Nucleus accumbens (tissue), 56 donors: ENCODE measurements at places on chromosomes 11 and 22.

DNA sequence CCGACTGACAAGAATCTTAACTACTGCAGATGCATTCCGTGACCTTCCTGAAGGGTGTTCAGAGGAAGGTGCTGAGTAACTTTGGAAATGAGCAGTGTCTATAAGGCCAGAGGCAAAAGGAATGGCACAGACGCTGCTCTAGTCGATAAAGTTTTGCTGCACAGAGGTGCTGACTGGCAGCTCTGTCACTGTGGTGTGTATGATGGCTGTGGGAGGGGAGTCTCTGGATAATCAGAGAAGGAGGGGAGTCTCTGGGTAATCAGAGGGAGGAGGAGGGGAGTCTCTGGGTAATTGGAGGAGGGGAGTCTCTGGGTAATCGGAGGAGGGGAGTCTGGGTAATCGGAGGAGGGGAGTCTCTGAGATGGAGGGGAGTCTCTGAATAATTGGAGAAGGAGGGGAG, 18.4 kb downstream of the PTDSS2 start:
- DNase-seq = no peak

- no peak for DNase-seq
Measured at GRCh38 chr11:16807306-16807705, 68.9 kb downstream of the C11orf58 start.

- DNase-seq = no peak
Measured at GRCh38 chr11:33177676-33178336, 16.5 kb upstream of the CSTF3 start.

DNA sequence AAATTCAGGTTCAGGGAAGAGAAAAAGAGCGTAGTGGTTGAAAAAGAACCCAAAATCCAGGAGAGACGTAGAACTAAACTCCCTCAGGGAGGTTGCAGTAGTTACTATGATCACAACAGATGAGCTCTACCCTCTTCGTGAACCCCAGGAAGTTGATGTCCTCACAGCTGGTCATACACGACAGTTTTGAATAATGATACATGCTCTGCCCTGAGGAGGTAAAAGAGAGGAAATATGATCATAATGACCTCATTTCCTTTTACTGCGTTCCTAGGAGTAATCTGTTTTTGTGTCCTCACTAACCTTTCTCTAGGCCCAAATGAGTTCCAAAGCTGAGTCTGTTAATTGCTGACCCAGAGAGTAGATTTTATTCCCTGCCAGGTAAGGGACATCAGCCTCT, 1.3 kb downstream of the PATE2 start:
- DNase-seq = no peak

DNA sequence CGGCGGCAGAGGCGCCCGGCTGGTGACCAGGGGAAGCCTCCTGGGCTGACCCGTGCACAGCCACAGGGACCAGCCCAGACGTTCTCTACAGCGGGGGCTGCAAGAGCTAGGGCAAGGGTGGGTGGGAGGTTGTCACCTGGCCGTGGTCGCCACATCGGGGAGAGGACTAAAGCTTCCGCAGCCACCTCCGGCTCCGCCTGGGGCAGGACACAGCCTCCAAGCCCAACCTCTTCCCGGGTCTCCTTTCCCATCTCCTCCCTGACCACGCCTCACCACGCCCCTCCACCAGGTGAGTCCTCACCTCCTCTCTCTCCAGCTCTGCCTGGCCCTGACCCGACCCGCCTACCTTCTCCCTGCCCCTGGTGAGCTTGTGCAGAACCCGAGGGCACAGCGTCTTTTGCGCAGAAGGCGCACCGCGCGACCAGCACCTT, 75.9 kb upstream of the LMO1 start:
- no peak for DNase-seq

- no peak for DNase-seq
Measured at GRCh38 chr11:24885580-24886173, 388.8 kb downstream of the LUZP2 start.

DNA sequence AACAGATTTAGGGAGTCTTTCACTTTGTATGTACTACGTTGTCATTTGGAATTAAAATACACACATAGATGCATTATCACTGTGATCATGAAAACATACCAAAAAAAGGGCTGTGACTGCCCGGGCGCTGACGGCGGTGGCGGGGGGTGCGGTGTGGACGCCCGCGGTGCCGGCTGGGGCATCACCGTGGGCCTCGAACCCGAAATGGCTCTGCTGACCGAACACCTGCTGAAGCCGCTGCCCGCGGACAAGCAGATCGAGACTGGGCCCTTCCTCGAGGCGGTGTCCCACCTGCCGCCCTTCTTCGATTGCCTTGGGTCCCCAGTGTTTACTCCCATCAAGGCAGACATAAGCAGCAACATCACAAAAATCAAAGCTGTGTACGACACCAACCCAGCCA, 16.2 kb downstream of the MRGPRX4 start:
- DNase-seq = no peak

DNA sequence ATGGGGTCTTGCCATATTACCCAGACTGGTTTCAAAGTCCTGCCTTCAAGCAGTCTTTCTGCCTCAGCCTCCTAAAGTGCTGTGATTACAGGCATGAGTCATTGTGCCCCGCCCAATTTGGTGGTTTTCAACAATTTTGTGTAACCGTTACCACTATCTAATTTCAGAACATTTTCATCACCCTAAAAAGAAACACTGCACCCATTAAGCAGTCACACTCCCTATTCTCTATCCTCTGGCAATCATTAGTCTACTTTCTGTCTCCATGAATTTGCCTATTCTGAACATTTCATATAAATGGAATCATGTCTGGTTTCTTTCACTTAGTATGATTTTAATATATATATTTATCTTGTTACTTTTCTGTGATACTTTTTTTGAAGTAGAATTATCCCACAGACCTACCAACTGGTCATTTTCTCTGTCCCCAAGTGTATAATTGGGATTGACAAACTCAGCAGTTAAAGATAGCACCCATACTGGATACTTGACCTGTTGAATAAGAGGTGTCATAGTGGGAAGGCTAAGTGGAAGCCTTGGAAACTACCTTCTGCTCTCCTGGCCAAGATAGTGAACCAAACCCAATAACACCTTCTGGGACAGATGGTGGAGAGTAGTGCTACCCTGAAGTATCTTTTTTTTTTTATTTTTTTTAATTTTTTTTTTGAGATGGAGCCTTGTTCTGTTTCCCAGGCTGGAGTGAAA, 64.8 kb downstream of the STIM1 start:
- no peak for DNase-seq

DNA sequence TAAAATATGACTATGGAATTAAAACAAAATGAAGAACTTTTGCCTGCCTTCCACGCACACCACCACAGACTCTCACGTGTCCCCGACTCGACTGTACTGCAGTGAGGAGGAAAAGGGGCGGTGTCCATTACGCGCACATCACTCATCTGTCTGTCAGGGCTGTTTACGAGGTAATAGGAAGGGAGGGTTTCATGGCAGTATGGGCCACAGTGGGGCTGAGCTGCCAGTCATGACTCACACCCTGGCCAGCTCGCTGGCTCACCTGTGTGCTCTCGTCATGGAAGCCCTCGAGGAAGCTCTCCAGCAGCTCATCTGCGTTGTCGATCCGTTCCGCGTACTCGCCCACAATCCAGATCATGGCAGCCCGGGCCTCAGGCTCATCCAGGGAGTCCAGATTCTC, 33.5 kb upstream of the RASL10A start:
- DNase-seq = no peak

DNA sequence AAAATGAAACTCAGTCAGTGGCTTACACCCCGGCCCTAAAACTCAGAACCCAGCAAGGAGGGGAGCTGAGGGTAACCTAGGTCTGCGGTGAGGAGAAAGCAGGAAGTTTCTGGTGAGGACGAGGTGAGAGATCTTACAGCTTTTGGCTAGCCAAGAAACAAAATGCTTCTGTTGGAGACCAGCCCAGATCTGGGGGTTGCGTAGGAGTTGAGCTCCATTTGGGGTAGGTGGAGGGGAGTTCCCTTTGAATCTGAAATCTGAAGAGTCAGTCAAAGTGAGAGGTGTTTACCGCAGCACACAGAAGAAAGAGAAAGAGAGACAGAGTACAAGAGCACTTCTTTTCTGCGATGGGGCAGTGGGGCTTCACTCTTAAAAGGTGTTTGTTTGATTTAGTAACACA, 29.6 kb downstream of the EHF start:
- DNase-seq = no peak

DNA sequence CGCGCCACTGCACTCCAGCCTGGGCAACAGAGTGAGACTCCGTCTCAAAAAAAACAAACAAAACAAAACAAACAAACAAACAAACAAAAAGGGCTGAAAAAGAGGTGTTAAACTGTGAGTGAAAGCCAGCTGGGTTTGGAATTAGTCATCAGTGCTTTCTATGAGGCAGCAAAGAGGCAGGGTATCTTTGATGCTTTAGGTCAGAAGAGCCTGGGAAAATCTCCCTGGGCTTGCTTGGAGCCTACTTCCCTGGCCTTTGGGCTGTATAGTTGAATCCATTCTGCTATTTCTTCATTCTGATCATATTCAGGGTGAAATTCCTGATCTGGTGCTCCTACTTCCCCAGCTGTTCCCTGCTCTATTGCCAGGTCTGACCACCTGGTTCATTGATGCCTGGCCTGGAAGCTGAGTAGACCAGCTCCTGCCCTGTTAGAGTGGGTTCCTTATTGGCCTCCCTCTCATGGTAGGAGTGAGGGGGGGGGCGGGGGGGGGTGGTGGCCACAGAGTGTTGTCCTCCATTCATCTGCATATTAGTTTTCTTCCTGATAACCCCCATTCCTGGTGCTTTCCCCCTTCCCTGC, 65.6 kb downstream of the INSC start:
- DNase-seq = no peak

DNA sequence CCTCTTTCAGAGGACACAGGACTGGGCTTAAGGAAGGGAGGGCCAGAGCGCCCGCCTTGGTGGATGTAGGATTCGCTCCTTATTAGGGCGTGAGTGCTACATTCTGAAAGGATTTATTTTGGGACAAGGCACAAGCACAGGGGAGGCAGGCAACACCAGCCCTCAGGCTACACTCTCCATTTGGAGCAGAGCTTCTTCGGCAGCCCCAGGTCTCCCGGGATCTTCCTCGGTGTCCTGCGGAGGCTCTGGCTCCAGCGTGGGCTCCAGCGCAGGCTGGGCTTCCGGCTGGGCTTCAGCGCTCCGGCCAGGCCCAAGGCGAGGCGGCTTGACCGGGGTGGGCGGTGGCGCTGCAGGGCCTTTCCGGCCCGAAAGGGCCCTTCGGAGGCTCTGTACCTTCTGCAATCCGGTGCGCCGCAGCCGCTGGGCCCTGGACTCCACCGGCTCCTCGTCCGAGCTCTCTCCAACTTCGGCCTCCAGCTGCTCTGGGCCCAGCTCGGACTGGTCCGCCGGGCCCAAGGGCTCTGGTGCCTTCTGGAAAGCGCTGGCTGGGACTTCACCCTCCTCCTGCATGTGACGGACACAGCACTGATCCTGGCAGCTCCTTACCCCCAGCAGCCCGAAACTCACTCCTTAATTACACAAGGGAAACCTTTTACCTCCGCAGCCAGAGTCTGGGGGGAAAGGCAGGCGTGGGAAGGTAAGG, 1.1 kb downstream of the CAVIN3 start:
- no peak for DNase-seq

- no peak for DNase-seq
Measured at GRCh38 chr11:47778878-47779483, 11.8 kb upstream of the FNBP4 start.

GRCh38 chr22:26904483-26904882, 247.1 kb downstream of the MIAT start:
- no peak for DNase-seq

GRCh38 chr11:72103754-72104167, 664 bp upstream of the LAMTOR1 start:
- DNase-seq = no peak

GRCh38 chr11:67351275-67352005, 1.9 kb downstream of the POLD4 start:
- DNase-seq = no peak

- DNase-seq = no peak
Measured at GRCh38 chr11:2690596-2691354, 9.0 kb downstream of the KCNQ1OT1 start.

- DNase-seq = no peak
Measured at GRCh38 chr11:17073370-17074027, 4.0 kb downstream of the RPS13 start.

DNA sequence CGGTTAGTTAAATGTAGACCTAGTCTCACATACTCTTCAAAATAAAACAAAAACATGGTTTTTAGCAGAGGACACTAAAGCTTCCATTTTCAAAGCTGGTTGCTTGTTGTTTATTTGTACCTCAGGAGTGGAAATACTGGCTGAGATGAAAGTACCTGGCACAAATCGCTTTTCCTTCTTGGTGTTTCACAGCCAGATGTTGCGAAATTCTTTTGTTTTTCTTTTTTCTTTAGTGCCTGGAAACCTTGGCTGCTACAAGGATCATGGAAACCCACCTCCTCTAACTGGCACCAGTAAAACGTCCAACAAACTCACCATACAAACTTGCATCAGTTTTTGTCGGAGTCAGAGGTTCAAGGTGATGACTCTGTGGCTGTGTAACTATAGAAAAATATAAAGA, 48.3 kb downstream of the KREMEN1 start:
- no peak for DNase-seq

GRCh38 chr11:72683782-72684200, 9.6 kb upstream of the PDE2A start:
- DNase-seq = peak; percentile 50

GRCh38 chr11:48683226-48683720, 194.7 kb downstream of the OR4A47 start:
- no peak for DNase-seq

- DNase-seq = no peak
Measured at GRCh38 chr11:37322333-37323194, 724.5 kb upstream of the RAG2 start.

DNA sequence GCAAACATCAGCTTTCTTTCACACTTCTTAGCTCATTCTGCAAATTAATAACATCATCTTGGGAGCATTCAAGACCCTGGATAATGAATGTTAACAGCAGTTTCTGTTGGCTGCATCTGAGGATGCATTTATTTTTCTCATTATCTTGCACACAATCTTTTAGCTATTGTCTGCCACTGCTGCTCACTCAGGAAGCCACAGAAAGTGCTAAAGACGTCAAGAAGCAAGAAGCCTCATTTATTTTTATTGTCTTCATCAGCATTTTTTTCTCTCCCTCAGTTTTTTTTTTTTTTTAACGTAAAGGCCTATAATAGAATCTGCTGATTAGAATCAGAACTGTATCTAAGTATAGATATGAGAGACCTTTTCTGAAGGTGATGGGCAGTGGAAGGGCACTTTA, 1339.4 kb downstream of the FAM181B start:
- DNase-seq = no peak

DNA sequence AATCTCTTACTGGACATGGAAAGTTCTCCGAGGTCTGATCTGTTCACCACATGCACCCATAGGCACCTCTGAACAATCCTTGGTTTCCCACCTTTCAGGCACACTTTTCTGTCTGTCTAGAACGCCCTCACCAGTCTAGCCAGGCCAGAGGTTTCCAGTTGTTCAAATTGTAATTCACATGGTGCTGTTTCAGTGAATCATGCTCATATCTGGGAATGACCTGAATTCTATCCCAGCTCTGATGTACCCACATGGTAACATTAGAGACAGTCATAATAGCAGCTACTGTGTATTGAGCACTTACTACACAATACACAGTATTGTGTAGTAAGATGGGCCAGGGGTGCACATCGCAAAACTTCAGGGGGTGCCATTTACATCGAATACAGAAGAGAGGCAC, 138.2 kb downstream of the COMMD9 start:
- no peak for DNase-seq

GRCh38 chr22:50092342-50092741, 2.5 kb downstream of the MOV10L1 start:
- no peak for DNase-seq

GRCh38 chr11:66045177-66045639, 3.8 kb downstream of the GAL3ST3 start:
- peak; percentile 46 for DNase-seq

- no peak for DNase-seq
Measured at GRCh38 chr11:12961615-12962014, 47.5 kb upstream of the RASSF10 start.

- no peak for DNase-seq
Measured at GRCh38 chr11:126864934-126865333, 135.6 kb downstream of the KIRREL3 start.
